Esophagus muscularis mucosa (tissue), 4 donors: ENCODE measurements at places on chromosomes 1 and 21. TPM values are rescaled to one million over a fixed set of nuclear protein-coding genes. Genes with fewer than 3 reads are reported as not detected.

Gene PTPRU
- total RNA-seq: 19.5 TPM

Gene REN
- total RNA-seq: not detected

Gene MYCL
- total RNA-seq: 0.50 TPM

Gene TACSTD2
- total RNA-seq: 2.2 TPM

Gene PROK1
- total RNA-seq: not detected

Gene TMEM183A
- total RNA-seq: 89.3 TPM

Gene APOBEC4
- total RNA-seq: not detected

Gene LCE1C
- not detected for total RNA-seq

Gene ADORA1
- 0.34 TPM for total RNA-seq

Gene FCRL6
- 0.45 TPM for total RNA-seq

Gene PGLYRP4
- not detected for total RNA-seq

Gene S100A9
- total RNA-seq: 93.1 TPM

Gene TTLL7
- 58.1 TPM for total RNA-seq

Gene PTPN22
- 0.42 TPM for total RNA-seq

Gene LCE1B
- total RNA-seq: not detected

Gene AMY1C
- total RNA-seq: not detected

Gene SERBP1
- total RNA-seq: 228 TPM

Gene JAM2
- 42.4 TPM for total RNA-seq

Gene LRRC7
- 0.52 TPM for total RNA-seq

Gene FAM72B
- 0.19 TPM for total RNA-seq

Gene TRPM2
- total RNA-seq: 3.5 TPM

Gene CLEC20A
- not detected for total RNA-seq

Gene HCRTR1
- total RNA-seq: not detected

Gene SYT2
- not detected for total RNA-seq

Gene C1orf52
- 16.1 TPM for total RNA-seq

Gene GNG4
- 0.42 TPM for total RNA-seq

Gene NR5A2
- 3.6 TPM for total RNA-seq

Gene SEMA4A
- 1.7 TPM for total RNA-seq

Gene ESPN
- 0.33 TPM for total RNA-seq

Gene TRNP1
- total RNA-seq: 33.6 TPM
